H4 (cell line): ENCODE measurements at places on chromosomes 3 and 15. TPM values are rescaled to one million over a fixed set of nuclear protein-coding genes. Genes with fewer than 3 reads are reported as not detected.
A peak's percentile ranks its signal among the peaks of the same experiment; 100 is the strongest.

The BCL2A1 gene
- not detected in 2 replicates for total RNA-seq

The CCDC13 gene
- not detected in 2 replicates for total RNA-seq

The CHRNA3 gene
- 0.04 TPM in 1 of 2 replicates, not detected in the other for total RNA-seq

The NCBP2 gene
- total RNA-seq = 96.0 and 116 TPM in 2 replicates

The CLEC3B gene
- 0.37 and 1.3 TPM in 2 replicates for total RNA-seq

The BNC1 gene
- not detected in 2 replicates for total RNA-seq

The TMEM87A gene
- total RNA-seq = 46.7 and 52.1 TPM in 2 replicates

The NPAP1 gene
- total RNA-seq = not detected in 2 replicates

- DNase-seq = no peak
These were observed 68.7 kb downstream of the SUMF1 start for GRCh38 chr3:4398120-4398940.

DNA sequence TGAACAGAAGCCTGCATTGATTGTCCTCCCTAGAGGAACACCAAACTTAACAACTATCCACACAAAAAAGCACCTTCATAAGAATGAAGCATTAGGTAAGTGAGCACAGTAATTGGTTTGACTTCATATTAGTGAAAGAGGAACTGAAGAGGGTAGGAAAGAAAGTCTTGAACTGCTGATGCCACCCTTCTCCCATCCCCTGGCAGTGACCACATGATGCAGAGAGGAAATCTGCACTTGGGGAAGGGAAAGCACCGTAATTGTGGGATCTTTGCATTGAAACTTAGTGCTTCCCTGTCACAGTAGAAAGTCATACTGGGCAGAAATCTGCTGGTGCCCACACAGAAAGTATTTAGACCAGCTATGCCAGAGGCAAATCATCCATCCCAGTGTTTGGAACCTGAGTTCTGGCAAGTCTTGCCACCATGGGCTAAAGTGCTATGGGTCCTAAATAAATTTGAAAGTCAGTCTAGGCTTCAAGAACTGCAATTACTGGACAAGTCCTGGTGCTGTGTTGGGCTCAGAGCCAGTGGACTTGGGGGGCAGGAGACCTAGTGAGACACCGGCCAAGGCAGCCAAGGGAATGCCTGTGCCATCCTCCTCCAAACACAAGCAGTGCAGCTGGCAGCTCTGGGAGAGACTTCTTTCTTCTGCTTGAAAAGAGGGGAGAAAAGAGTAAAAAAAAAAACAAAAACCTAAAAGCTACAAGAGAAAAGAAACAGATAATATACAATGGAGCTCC is 63.6 kb downstream of the SLC15A2 start:
- no peak for DNase-seq

DNA sequence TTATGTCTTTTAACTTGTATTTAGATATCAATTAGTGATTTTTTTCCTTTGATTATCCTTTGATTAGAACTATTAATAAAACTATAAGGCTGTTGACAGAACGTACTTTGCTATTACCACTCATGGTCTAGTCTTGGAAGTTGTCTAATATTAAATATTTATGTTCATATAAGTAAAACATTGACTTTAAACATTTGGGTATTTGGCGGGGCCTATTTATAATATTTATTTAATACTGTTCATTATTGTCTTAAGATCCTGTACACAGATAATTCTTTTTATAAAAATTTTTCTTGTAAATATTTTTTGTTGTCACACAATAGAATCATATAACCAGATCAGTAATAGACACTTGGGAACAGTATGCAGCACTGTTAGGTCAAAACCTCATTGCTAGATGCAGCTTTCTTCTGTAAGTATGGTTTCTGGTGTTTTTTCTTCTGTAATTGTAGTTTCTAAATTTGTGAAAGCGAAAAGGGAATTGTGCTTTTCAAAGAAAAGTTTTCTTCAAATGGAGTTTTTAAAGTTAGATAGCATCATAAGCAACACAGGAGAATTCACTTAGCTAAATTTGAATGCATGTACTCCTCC is 93.4 kb downstream of the FNDC3B start:
- DNase-seq = no peak

GRCh38 chr15:100780208-100780800 is 99.3 kb upstream of the ALDH1A3 start:
- DNase-seq = peak; percentile 1

- peak; percentile 38 for DNase-seq
These were observed 347.4 kb upstream of the ADAMTS9 start for GRCh38 chr3:65035246-65035645.

- DNase-seq = no peak
These were observed 24.7 kb downstream of the MAP3K13 start for GRCh38 chr3:185387646-185388045.

GRCh38 chr15:79195802-79196201 is 86.7 kb upstream of the ANKRD34C start:
- no peak for DNase-seq

DNA sequence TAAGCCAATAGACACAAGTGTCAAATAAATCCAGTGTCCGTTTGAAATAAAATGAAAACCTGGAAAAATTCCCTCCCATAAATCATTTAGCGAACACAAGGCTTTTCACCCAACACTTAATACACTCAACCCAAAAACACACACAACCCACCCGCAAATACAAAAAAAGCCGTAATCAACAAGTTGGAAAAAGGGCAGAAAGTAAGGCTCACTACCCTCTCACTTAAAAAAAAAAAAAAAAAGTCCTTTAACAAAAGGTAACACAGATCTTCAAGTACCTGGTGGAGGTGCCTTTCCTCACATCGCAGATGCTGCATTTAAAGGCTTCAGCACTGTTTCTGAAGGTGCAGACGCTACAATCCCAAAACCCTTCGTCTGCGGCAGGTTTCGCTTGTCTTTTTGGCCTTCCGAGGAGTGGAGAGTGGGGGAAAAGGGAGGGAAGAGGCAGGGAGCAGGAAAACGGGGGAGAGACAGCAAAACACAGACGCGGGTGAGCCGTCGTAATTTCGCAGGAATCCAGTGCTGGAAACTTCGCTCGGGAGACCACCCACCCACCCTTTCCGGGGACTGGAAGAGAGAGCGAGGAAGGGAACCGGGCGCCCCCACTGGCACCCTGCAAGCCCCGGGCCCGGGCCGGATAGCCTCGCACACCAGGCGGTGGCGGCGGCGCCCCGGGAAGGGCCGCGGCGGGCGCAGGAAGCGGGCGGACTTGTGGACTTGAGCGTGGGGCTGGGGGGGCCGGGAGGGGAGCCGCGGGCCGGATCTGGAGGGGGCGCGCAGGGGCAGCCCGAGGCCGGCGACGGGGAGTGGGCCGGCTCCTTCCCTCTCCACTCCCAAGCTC is 401.8 kb downstream of the SHQ1 start:
- peak; percentile 6 for DNase-seq

- DNase-seq = no peak
These were observed 77.4 kb downstream of the NEDD4 start for GRCh38 chr15:55915876-55916567.

GRCh38 chr3:18965781-18966180 is 182.5 kb upstream of the KCNH8 start:
- DNase-seq = no peak

- DNase-seq = no peak
These were observed 140.7 kb upstream of the NSMCE3 start for GRCh38 chr15:29410338-29410737.

- DNase-seq = no peak
These were observed 220.1 kb downstream of the BCHE start for GRCh38 chr3:165617134-165617533.

- DNase-seq = no peak
These were observed 32.5 kb upstream of the TATDN2 start for GRCh38 chr3:10215578-10216368.

GRCh38 chr3:98897701-98898100 is 3.8 kb downstream of the DCBLD2 start:
- DNase-seq = no peak

- DNase-seq = no peak
These were observed 280.0 kb downstream of the IGSF11 start for GRCh38 chr3:118754406-118755252.

GRCh38 chr15:69797051-69797595 is 300.6 kb downstream of the TLE3 start:
- DNase-seq = no peak
